ENCODE measurements at places on chromosomes 2 and 18.

DNA sequence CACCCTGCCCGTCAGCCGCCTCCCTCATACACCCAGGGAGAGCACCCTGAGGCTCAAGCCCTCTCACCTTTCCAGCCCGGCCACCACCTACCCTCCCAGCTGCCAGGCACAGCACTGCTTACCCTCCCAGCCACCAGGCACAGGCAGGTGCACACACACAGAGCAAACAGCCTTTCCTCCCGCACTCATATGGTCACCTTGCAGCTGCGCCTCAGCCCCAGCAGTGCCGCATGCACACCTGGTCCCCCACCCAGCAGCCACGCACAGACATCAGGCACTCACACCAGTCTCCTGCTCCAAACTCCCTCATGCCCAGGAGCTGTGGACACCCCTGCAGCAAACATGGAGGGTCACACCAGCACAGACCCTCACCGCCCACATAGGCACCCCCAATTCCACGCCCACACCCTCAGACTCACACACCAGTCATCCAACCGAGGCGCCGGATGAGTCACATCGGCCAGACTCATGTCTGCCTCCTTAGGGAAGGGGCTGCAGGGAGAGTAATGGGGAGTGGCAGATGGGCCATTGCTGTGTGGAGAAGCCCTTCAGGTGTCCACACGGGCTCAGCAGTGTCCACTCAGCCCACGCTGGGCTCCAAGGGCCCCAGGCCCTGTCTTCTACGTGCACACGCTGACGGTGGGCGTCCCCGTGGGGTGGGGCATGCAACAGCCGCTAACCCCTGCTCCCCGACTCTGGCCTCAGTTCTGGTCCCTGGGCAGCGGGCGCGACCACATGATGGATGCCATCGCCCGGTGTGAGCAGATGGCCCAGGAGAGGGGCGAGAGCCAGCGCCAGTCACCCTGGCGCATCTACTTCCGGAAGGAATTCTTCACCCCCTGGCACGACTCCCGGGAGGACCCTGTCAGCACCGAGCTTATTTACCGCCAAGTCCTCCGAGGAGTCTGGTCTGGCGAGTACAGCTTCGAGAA is 22.3 kb upstream of the GPR17 start:
- no peak for DNase-seq

DNA sequence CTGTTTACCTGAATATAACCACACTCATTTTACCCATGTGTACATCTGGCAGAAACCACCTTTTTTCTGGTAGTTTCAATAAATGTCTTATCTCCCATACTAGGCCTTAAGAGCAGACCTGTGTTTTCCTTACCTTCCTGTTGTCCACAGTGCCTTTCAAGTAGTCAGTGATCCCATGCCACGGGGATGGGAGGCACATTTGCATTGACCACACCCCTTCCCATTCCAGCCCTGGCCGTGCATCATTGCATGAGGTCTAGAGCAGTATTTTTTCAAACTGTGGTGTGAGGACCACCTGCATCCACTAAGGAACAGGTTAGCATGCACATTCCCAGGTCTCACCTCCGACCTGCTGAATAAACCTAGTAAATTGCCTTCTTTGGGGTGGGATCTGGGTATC is 165.2 kb upstream of the FOSL2 start:
- DNase-seq, result no peak

- DNase-seq, result no peak
These were observed 12.4 kb downstream of the SLC8A1 start for GRCh38 chr2:40439473-40439872.

DNA sequence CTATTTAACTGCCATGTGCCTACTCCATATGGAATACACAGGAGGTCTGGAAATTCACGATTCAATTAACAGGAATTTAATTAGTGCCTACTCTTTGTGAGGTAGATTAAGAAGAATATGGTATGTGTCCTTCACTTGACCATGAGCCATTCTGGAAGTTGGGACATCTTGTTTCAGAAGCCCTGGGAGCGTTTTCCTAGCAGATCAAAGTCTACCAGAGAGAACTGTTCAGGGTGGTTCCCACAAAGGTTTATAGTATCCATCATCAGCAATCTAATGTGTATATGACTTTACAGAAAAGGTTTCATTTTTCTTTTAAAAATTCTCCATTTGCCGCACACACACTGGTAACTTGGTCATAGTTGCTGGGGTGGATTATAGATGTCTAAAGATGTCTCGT is 159.1 kb downstream of the LRRTM1 start:
- no peak for DNase-seq

DNA sequence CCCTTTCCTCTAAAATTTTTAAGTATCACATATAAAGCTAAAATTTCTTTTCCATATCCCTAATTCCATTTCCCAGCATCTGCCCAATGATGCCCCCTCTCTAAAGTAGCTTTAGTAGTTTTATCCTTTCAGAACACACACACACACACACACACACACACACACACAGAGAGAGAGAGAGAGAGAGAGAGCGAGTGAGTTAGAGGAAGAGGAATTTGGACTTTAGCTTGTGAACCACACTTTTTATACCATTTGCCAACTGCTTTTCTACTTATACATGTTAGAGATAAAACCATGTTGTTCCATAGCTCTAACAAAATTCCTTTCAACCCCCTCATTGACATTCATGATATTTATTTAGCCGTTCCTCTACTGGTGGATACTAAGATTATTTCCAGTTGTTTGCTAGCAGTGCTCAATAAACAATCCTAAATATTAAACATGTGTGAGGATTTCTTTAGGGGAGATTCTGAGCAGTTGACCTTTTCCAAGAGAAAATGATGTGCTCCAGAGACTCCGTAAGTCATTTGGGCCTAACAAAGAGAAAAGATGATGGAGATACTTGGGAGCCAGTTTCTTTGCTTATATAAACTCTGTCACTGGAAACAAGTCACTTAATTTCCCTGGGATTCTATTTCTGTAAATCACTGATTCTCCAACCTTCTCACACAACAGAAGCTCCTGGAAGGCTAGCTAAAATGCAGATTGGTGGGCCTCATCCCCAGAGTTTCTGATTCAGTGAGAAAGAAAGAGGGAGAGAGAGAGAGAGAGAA is 229.7 kb upstream of the SP5 start:
- no peak for DNase-seq

- DNase-seq, result no peak
These were observed 63.7 kb upstream of the CCBE1 start for GRCh38 chr18:59760619-59761600.

DNA sequence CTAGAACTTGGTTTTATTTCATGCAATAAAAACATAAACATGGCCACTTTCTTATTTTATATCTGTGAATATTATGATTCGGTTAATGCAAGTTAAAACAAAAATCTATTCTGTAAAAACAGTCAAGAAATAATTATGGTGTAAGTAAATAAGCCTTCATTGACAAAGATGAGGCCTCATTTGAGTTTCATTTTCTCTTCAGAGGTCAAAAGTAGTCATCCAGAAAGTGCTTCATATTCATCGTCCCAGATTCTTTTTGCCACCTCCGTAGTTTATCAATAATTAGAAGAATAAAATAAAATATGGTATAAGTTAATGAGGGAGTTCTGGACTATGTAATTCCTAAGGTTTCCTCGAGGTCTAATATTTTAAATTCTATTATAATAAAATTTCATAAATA is 19.4 kb upstream of the HNRNPA3 start:
- no peak for DNase-seq

- DNase-seq, result peak; percentile 60
These were observed 65.9 kb upstream of the SLC16A14 start for GRCh38 chr2:230134496-230135129.

DNA sequence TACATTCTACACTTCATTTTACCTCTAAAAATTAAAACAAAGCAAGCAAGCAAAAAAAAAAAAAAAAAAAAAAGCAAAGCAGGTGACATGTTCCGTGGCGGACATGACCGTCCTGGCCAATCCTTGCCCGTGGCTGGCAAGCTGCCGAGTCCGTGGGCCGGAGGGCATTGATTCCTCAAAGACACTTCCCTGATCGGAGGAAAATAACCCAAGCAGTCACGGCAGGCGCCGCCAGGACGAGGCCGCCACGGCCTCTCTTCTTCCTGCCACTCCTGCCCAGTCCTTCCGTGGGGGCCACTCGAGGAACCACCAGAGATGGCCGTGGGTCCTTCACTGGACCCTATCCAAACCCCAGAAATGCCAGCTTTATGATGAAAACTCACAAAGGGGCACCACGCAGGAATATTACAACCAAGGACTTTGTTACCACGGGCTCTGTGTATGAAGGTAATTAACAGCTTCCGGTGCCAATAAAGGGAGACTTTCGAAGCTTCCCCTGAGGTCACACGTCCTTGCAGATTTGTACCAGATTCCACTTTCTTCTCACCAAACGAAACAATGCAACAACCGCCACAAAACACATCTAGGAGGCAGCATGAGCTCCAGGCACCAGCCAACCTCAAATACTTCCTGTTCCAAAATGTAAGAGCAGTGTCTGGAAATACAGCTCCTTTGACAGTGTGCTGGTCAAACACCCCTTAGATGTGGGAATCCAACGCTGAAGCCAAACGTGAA is 170.3 kb downstream of the HDAC4 start:
- DNase-seq, result peak; percentile 88

- no peak for DNase-seq
These were observed 5.2 kb downstream of the KCNF1 start for GRCh38 chr2:10916953-10917352.

DNA sequence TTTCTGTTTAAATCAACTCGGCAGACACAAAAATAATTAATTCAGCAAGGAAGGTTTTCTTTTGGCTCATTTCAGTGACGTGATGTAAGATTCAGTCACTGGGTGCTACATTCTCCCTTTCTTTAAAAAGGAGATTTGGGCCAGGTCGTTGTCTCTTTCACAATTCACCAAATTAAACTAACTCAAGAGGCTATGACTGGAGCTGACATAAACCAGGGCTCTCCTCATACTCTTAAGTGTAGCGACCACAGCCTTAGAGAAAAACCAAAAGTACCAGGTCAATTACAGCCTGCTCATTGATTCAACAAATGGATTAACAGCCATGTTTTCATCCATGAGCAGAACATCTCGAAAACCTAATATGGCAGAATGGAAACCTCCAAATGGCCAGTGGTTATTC is 85.7 kb downstream of the PAX3 start:
- DNase-seq, result no peak

- no peak for DNase-seq
These were observed 355.0 kb downstream of the DSC3 start for GRCh38 chr18:30687501-30687900.

DNA sequence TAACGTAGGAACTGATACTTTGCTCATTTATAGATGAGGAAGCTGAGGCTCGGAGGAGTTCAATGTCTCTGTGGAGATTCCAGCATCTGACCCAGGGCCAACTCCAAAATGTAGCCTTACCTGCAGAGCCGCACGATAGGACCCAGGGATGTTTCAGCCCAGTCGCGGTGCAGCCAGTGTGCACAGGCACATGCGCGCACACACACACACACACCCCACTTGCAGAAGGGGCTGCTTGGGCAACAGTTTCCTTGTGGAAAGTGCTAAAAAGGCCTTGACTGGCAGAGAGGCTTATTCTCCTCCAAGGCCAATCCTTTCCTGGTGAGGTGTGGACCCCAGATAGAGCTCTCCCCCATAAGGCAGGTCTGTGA is 101.7 kb downstream of the ZFP36L2 start:
- peak; percentile 52 for DNase-seq

DNA sequence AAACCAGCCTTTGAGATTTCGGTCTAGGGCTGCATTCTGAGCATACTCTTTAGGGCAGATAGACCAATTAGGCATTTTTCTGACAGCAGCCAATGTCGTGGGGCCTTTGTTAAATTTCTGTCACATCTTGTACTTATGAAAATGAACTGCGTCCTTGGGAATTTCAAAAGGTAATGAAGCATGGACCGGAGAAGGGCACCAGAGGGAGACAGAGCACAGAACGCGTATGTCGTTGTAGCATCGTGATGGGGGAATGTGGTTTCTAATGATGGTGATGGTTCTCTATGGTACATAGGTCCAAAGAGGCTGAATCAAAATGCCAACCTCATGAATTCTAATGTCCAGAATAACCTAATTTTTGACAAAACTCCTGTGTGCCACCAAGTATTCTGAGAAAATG is 483.9 kb upstream of the CRIM1 start:
- DNase-seq, result no peak

GRCh38 chr2:151363709-151364108 is 6.3 kb downstream of the TNFAIP6 start:
- DNase-seq, result peak; percentile 46

GRCh38 chr18:43485545-43485963 is 208.3 kb upstream of the SYT4 start:
- DNase-seq, result no peak

DNA sequence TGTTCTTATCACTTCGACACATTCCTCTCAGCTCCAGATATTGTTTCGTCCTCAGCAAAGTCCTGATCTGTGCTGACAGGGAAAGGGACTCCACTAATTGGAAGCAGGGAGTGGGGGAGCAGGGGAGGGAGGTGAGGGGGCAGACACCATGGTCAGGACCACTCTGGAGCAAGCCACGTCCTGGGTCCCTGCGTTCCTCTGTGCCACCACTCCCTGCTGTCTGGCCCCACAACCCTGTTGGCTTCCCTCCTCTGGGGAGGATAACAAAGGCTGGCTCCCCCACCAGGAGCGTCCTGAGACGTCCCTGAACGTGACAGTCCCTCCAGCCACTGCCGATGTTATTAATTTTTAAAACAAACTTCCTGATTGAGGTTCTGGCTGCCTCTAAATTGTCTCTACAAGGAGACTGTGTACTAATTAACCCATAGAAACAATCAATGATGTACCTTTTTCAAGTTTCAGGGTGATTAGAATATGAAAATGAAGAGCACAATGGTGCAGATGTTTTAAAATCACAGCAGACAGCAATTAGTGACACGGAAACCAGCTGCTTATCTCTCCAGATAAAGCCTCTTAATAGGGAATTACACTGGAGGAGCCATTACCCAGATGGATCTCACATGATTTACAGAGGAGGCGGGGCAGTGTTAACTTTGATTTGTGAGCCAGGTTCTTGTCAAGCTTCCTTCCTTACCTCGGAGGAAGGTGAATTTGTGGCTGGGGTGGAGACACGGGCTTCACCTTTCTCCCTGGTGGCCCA is 257.5 kb downstream of the SETBP1 start:
- no peak for DNase-seq

- DNase-seq, result peak; percentile 85
These were observed 298.4 kb upstream of the ZNF521 start for GRCh38 chr18:25650201-25650941.

DNA sequence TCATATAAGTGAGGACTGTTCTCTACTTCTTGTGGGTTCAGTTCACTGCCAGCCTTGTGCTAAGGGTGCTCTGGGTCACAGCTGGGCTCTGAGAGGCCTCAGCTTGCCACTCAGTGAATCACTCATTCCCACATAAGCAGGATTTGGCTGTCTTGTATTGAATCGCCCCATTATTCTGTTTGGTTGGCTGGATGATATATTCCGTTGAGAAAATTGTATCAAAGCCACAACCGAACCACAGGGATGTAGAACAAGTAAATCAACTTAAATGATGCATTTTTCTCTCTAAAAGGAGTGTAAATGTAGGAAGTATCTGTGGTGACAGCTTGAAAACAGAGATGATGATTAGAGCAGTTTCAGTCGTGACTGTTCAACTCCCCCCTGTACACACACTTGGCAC is 39.6 kb downstream of the TTC39C start:
- DNase-seq, result no peak

All from MV-4-11 (cell line).